RPMI7951 (cell line): ENCODE measurements at places on chromosomes 6 and 20.

DNA sequence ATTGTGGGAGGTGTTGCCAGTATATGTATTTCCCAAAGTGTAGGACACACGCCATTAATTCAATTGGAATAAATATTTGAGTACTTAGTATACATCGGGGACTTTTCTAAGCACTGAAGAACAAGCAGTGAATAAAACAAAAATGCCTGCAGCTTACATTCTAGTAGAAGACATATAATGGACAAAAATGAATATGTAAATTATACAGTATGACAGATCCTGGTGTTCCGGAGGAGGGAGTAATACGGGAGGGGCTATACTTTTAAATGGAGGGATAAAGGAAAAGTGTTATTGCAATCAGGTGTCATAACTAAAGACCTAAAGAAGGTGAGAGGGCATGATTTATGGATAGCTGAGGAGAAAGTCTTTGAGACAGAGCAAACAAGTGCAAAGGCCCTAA, 15.1 kb downstream of the UBE2V1 start:
- DNase-seq, result no peak

DNA sequence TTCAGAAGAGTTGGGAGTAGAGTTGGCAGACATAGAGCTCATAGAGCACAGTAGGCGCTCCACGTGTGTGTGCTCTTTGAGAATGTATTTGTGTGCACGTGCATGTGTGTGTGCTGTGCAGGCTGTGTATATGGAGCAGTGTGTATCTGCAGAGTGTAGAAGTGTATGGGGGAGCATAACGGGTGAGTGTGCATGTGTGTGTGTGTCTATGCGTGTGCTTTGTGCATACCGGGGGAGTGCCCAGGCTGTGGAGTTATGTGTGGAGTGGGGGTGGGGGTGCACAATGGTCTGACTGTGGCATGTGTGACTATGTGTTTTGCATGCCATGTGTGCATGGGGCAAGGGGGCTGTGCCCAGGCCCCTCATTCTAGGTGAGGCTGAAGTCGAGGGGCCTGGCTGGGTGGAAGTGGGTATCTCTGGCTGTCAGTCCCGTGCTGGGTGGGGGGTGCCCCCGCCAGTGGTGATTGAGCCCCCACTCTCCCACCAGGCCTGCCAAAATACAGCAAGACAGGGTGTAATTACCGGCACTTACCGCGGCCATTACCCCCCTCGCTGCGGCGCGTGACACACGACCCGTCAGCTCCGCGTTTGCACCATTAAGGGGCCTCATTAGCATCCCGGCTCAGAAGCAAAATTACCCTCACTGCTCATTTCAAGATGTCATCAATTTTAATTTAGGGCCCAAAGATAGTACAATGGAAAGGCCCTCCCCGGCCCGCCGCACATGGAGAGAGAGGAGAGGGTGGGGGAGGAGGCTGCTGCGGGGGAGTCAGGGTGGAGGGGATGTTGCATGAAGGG, 39.1 kb downstream of the MDFI start:
- no peak for DNase-seq

DNA sequence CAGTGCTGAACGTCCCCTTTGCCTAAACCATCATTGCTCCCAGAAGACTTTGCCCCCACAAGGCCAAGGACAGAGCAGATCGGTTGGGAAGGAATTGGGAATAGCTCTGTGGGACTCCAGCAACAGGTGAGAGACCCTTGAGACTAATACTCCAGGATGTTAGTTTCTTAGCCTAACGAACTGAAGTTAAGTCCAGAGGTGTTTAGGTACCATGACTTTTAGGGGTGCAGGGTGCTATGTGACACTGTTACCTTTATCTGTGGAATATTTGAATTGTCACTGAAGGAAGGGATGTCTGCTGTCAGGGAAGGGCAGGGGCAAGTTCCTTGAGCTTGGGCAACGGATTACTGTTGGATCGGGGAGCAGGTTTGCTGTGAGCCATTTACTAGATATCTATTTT, 1.9 kb downstream of the BLCAP start:
- no peak for DNase-seq

DNA sequence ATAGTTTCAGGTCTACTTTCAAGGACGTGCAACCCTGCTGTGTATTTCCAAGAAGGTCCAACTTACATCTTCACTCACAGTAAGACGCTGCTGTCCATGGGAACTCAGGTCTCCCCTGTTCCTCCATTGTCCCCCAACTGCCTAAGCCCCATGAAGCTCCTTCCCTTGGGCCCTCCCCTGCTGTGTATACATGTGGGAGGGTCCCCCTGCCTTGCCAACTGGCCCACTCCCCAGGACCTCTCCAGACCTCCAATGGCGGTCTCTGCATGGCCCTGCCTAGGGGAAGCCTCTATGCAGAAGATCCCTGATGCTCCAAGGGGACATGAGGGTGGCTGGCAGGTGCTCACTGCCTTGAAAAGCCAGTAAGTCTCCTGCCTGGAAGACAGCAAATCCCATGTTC, 186.7 kb upstream of the CST7 start:
- no peak for DNase-seq

DNA sequence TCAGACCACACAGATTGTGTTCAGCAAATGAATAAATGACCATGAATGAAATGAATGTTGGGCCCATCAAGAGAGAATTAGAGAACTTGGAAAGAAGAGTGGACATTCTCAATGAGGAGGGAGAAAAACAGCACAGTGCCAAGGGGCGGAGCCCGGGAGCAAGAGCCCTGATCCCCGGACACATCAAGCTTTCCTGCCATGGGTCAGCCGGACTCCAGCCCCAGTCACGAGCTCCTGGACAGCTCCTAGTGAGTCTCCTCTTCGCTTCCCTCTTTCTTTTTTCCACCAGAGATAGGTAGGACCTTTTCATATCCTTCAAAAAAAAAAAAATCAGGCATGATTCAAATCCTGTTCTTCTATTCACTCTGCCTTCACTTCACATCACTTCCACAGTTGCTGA, 274.2 kb downstream of the NRN1 start:
- DNase-seq, result no peak

GRCh38 chr6:130423044-130423443, 57.2 kb downstream of the TMEM200A start:
- DNase-seq, result peak; percentile 42

GRCh38 chr6:130849594-130849993, 22.4 kb downstream of the SMLR1 start:
- no peak for DNase-seq

DNA sequence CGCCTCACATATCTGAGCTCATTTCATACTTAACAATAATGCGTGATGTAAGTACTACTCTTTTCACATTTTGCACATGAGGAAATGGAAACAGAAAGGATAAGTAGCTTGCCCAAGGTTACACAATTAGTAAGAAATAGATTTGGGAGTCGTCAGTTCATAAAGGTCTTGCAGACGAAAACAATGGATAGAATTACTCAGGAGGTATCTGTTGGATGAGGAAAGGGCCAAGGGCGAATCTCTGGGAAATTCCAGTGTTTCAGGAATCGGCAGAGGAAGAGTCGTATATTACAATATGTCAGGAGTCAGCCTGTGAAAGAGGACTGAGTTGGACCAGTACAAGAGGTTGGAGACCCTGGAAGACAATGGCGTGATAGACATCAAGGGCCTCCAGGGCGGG, 12.8 kb upstream of the EDN1 start:
- DNase-seq, result no peak

GRCh38 chr20:49915118-49915379, 280 bp downstream of the SPATA2 start:
- DNase-seq, result no peak

GRCh38 chr20:8518878-8519277, 386.8 kb downstream of the PLCB1 start:
- DNase-seq, result no peak

GRCh38 chr6:134004714-134005113, 47.7 kb downstream of the SLC2A12 start:
- DNase-seq, result no peak

DNA sequence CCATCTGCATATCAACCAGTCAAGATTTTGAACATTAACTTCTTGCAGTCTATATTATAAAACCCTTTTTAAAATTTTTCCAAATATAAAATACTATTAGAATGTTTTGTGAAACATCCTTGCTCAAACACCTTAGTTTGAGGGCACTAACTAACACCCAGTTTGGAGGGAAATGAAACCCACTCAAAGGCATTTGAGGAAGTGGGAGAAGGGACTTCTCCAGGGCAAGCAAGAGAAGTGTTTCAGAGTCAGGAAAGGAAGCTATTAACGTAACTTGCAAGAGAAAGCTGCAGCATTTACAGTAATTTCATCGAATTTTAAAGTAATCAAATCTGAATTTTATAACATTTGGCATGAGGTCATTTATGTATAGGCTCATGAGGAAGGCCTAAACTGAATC, 21.3 kb downstream of the MTFR2 start:
- DNase-seq, result no peak

- DNase-seq, result no peak
Observed at GRCh38 chr6:29558439-29559079, 973 bp downstream of the UBD start.

- DNase-seq, result peak; percentile 29
Observed at GRCh38 chr20:56574531-56575142, 41.6 kb downstream of the FAM209B start.

GRCh38 chr6:126422912-126423311, 83.0 kb downstream of the CENPW start:
- no peak for DNase-seq

- DNase-seq, result no peak
Observed at GRCh38 chr6:53282234-53282633, 66.5 kb downstream of the ELOVL5 start.

DNA sequence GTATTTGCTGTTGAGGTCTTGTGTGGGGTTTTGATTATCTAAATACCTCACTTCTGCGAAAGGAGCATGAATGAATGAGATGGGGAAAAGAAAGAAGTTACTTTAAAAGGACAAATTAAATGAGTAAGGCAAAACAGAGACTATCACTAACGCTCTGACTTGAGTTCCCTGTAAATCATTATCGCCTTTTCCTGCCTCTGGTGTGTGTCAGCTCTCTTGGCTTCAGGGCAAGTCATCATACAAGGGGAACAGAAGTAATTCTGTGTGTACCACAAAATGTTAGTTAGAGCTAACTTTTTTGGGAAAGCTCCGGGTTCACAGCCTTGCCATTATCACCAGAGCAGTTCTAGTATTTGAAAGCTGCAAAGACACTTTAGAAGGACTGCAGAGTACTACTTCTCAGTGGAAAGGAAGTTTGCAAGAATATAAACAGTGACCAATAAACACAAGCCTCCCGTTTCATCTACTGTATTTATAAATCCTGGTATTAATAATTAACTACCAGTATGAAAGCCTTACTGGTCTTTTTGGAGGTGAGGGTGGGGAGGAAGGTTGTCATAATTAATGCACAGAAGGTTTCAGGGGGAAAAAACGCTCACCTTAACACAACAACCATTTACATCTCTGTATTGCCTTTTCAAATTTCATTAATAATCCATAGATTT, 1.2 kb downstream of the DZANK1 start:
- no peak for DNase-seq

DNA sequence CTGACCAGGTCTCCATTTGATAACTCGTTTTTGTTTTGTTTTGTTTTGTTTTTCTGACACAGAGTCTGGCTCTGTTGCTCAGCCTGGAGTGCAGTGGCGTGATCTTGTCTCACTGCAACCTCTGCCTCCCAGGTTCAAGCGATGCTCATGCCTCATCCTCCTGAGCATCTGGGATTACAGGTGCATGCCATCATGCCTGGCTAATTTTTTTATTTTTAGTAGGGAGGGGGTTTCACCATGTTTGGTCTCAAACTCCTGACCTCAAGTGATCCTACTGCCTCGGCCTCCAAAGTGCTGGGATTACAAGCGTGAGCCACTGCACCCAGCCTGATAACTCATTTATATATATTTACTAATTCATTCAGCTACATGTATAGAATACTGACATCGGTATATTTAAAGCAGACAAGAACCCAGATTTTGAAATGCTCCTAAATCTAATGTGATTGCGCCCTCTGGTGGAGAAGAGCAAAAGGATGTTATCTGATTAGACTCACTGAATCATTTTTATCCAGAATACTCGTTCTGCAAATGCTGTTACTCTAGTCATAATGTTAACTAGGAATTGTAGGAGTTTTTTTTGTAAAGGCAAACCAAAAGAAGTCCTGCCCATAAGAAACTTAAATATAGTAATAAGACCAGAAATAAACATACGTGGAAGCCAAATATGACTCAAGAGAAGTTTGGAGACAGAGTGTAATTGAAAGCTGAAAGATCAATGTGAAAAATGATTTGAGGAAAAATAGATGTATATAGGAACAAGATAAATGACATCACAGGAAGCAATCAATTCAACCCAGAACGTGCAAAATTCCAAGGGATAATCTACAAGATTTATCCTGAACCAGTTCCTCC, 5.3 kb upstream of the COL12A1 start:
- DNase-seq, result peak; percentile 61

- DNase-seq, result peak; percentile 11
Observed at GRCh38 chr20:3208786-3209256, 477 bp upstream of the ITPA start.

GRCh38 chr20:20894753-20895152, 182.3 kb upstream of the RALGAPA2 start:
- DNase-seq, result peak; percentile 49

DNA sequence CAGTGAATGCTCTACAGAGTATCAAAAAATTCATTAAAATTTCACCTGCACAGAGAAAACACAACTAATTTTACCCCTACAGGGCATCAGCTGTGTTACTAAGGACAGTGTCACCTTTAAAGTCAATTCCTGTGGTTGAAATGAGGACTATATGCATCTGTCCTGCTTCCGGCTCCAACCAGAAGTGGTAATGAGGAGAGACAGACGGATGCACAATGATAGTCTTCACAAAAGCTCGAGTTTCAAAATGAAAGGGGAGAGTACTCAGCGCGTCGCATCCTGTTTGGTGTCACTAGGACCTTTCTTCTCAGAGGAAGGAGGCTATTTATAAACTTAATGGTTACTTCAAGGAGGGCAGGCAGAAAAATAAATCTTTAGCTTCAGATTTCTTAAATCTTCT, 86.5 kb downstream of the LYRM4 start:
- peak; percentile 65 for DNase-seq

DNA sequence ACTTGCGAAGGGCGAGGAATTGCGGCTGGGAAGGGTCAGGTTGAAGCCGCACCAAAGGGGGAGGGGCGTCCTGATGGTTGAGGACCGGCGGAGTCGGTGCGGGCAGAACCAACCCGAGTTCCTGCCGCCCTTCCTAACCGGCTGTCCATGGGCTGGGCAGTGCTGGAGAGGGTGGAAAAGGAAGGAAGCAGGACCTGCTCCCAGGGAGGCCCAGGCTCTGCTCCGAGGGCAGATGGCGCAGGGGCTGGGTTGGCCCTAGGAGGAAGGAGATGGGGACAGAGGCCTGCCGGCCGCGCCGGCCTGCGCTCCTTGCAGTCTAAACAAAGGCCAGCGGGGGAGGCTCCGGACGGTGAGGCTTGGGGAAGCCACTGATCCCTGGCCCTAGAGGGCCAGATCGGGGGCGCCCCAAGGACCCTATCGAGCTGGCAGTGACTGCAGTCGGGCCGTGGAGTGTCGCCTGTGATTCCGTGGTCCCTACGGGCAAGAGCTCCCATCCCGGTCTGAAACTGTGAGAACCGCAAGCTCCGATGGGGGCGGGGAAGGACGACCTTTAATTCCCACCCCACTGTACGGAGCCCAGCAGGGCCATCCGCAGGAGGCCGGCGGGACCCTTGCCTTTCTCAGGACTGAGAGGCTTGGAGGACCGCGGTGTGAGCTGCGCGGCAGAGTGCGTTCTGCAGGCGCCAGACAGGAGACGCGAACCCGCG, 39.4 kb downstream of the YTHDF1 start:
- DNase-seq, result peak; percentile 21

- DNase-seq, result no peak
Observed at GRCh38 chr6:63904650-63905248, 269.1 kb downstream of the PHF3 start.

- DNase-seq, result no peak
Observed at GRCh38 chr20:16940701-16941100, 192.5 kb downstream of the OTOR start.

GRCh38 chr20:1805161-1805581, 90.0 kb upstream of the SIRPA start:
- no peak for DNase-seq

GRCh38 chr20:16491294-16491905, 81.8 kb downstream of the KIF16B start:
- peak; percentile 58 for DNase-seq
